ENCODE measurements at places on chromosomes 2 and 18.
A peak's percentile ranks its signal among the peaks of the same experiment; 100 is the strongest.

- no peak for DNase-seq
Measured at GRCh38 chr18:2976218-2977132, 36.5 kb downstream of the LPIN2 start.

- no peak for DNase-seq
Measured at GRCh38 chr2:233116946-233117345, 56.8 kb downstream of the INPP5D start.

GRCh38 chr2:223887127-223887526, 49.7 kb upstream of the AP1S3 start:
- no peak for DNase-seq

- DNase-seq = peak; percentile 25
Measured at GRCh38 chr18:61854578-61855448, 38.0 kb downstream of the RNF152 start.

- no peak for DNase-seq
Measured at GRCh38 chr2:69237070-69237670, 149.9 kb downstream of the GFPT1 start.

GRCh38 chr2:109257653-109258052, 128.6 kb downstream of the SH3RF3 start:
- DNase-seq = no peak

DNA sequence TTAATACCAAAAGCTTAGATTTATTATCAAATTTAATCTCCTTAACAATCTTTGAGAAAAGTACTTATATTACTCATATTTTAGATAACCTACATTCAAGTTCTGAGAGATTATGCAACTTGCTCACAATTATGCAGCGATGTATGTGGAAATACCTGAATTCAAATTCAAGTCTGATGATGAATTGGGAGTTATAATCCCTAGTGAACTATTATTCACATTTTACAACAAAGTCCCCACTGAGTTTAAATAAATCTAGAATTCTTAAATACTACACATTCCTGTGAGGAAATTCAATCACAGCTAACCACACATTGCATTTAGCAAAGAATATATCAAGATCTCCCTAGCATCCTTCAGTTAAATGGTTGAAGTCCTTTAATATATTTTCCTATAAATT, 278.4 kb downstream of the NOL4 start:
- no peak for DNase-seq

GRCh38 chr2:225070811-225071210, 28.5 kb upstream of the DOCK10 start:
- DNase-seq = no peak

- DNase-seq = no peak
Measured at GRCh38 chr2:241565411-241565810, 6.9 kb downstream of the BOK start.

GRCh38 chr2:104841744-104842143, 12.2 kb upstream of the POU3F3 start:
- DNase-seq = peak; percentile 39

DNA sequence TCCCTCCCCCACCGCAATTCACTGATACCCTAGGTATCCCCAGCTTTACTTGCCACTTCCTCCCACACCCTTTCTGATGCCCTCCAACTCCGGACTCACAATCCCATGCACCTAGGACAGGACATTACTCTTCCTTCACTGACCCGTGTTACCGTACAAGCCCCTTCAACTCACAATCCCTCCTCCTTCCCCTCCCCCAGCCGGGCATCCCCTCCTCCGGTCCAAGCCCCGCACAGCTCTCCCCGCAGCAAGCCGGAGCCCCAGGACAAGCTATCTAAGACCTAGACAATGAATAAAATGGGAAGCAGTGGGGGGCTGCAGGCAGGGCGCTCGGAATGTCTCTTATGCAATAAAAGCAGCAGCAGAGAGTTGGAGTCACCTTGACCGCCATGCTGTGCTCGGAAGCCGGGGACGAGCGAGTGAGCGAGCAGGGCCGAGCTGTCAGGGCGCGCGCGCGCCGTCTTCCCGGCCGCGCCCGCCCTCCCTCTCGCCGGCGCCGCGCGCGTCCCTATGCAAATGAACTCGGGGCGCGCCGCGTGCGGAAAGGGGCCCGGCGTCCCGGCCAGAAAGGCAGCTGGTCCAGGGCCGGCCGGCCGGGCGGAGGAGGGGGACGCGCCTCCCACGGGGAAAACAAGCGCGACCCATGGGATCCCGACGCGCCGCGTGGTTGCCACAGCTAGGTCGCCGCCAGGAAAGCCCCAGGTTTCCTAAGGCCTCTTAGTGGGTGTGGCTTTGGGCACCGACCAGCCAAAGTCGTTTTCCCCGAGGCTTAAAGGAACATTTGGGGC, at the start of gene SLC25A12:
TSS of gene SLC25A12 (minus strand) at position 421 of the 788 bp plus-strand sequence. CDS start at position 391, 30 bp downstream.
- DNase-seq = peak; percentile 87

DNA sequence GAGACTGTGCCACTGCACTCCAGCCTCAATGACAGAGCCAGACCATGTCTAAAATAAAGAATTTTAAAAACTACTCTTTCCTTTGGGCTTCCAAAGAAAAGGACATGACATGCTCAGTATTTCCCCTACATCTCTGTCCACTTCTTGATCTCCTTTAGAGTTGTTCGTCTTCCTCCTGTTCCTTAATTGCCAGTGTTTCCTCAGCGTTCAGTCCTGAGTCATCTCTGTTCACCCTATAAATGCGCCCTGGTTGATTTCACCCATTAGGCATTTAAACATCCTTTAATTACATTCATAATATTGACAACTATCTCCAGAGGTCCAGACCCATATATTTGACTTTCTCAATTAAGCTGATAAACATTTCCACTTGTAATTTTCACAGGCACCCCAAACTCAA, 64.0 kb downstream of the AAK1 start:
- DNase-seq = no peak

DNA sequence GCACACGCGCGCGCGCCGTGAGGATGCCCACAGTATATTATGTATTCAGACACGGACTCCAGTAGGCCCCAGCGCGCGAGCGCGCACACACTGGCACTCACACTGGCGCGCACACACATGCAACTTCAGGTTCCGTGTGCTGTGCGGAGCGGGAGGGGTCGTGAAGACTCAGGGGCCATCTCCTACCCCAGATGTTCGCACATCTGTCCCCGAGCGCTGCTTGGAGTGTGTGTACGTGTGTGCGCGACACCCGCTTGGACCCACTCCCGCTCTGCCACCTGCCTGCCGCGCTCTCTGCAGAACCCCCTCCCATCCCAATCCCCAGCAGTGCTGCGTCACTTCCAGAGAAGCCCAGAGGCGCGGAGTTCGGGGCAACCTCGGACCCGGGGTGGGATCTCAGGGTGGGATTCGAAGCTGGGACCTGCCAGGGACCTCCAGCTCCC, 2.6 kb downstream of the NRP2 start:
- peak; percentile 35 for DNase-seq

GRCh38 chr2:68978098-68978497, 3.7 kb downstream of the GKN1 start:
- no peak for DNase-seq

GRCh38 chr2:156309167-156309566, 23.4 kb downstream of the NR4A2 start:
- no peak for DNase-seq

DNA sequence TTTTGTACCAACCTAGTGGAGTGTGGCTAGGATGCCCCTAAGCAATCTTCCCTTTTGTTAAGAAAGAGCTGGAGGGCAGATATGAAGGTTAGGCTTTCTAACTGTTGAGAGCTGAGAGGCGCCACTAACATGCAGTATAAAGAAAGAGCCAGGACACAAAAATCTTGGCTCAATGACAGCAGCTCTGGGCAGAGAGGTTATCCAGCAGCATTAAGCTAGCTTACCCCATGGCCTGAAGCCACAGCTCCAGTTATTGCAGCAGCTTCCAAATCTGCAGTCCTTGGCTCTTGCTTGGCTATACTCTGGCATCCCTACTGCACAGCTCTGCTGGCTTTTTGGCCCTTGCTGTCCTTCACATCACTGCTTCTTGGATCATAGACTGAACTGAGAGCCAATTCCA, 213.4 kb downstream of the GPD2 start:
- no peak for DNase-seq

DNA sequence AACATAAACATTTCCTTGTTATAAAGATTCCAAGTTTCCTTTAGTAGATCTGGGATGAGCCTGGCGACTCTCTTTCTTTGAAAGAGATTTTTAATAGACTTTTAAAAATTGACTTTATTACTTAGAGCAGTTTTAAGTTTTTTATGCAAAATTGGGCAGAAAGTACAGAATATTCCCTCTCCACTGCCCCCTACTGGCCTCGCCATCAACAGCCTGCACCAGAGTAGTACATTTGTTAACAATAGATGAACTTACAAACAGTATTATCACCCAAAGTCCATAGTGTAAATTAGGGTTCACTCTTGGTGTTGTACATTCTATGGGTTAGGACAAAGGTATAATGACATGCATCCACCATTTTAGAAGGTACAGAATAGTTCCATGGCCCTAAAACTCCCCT, 3.9 kb downstream of the MAP3K19 start:
- no peak for DNase-seq

DNA sequence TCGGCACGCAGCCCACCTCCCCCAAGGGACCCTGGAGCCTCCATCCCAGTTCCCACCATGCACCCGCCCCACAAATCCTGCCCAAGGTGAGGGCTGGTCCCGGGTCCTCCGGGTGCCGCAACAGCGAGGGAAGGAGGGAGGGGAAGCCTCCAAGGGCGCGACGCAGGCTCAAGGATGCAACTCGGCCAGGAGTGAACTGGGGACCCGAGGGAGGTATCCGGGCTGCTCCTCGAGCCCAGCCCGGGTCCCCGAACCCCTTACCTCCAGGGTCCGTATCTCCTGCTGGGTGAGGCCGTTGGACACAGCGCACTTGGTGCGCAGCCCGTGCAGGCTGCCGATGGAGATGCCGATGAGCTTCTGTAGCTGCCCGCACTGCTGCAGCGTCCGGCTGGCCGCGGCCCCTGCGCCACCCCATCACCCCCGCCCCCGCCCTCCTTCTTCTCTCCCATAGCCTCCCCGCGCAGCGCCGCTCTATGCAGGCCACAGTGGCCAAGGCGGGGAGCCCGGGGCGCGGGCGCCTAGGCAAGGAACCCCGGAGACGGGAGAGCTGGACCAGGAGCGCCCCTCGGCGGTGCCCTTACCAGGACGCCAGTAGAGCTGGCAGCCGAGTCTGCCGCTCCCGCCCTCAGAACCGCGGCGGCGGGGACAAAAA, 124.1 kb downstream of the ANKRD30BL start:
- DNase-seq = peak; percentile 26

DNA sequence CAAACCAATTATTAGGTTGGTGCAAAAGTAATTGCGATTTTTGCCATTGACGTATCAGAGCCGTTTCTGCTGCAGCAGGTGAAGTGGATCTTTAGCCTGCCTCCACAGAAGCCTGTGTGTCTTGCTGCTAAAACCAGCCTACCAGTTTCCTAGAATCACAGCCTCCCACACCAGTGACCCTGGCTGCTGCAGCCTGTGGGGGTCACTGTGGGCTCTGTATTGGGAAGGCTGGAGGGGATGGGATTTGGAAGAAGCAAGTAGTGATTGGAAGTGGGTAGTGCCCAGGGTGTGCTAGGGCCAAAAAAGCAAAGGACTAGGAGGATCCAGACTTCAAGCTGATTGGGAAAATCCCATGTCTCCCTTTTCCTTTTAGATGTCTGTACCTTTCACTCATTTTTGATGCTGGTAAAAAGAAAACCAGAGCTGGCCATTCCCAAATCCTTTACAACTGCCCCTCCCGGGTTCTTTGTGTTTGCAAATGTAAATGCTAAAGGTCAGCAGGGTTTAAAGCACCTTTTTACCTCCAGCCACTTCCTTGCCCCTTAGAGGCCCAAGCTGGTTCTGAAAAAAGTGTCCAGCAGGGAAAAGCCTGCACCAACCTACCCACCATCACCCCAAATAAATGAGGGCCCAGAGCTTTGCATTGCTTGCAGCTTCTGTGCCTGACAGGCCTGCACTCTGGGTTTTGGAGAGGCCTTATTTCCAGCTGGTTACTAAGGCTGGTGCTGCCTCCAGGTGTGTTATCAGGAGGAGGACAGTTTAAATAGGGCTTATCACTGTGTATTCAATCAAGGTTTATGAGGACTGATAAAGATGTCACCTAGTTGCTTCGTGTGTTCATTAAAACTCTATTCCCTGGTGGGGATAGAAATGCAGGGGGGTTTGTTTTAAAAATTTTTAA, 172.0 kb downstream of the MIB1 start:
- no peak for DNase-seq

DNA sequence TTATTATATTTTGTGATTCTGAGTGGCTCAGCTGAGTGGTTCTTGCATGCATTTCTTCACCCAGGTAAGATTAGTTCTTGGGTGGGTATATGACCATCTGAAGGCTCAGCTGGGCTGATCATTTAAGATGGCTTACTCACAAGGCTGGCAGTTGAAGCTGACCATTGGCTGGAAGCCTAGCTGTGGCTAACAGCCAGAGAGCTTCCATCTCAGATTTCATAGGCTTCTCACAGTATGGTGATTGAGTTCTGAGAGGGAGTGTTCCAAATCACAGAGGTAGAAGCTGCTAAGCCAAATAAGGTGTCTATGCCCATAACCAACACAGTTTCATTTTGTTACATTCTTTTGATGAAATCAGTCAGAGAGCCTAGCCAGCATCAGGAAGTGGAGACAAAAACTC, 117.4 kb upstream of the RPRM start:
- DNase-seq = peak; percentile 1

All from kidney tubule cell (primary cell).